Smooth muscle cell of the pulmonary artery (primary cell): ENCODE measurements at places on chromosomes 4 and X. TPM values are rescaled to one million over a fixed set of nuclear protein-coding genes. Genes with fewer than 3 reads are reported as not detected.

Gene EMCN
- total RNA-seq, result 3.6 and 4.1 TPM in 2 replicates

Gene RADX
- 1.4 and 4.2 TPM in 2 replicates for total RNA-seq

Gene STATH
- not detected in 2 replicates for total RNA-seq

Gene LRCH2
- total RNA-seq, result 10.9 and 11.7 TPM in 2 replicates

Gene WWC2
- total RNA-seq, result 39.8 and 62.1 TPM in 2 replicates

Gene KLF8
- 2.2 and 4.9 TPM in 2 replicates for total RNA-seq
